ENCODE measurements at places on chromosomes 12 and 14. TPM values are rescaled to one million over a fixed set of nuclear protein-coding genes. Genes with fewer than 3 reads are reported as not detected.

DNA sequence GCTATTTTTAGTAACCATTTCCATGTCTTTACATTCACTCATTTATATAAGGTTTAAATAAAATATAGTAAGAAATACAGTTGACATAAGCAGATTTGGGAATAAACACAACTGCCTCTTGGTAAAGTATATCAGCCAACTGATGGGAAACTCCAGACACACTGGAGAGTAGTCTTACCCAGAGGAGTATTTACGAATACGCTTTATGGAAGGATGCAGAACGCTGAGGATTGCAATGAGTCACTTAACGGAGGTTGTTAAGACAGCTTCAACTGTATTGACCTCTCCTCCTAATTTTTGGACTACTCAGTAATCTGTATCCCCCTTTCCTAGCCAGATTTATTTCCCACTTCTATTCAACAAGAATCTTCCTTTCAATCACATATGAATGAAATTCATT, 6.0 kb downstream of the C2CD5 start:
- no peaks in the 10 kb centered on the region for H3K27me3 ChIP-seq
- H3K36me3 ChIP-seq = peaks cover 59% of the 10 kb centered on the region
- H3K4me3 ChIP-seq = no peak overlapping the region
- peaks cover 55% of the 10 kb centered on the region for H3K4me1 ChIP-seq
- DNase-seq = no peak

DNA sequence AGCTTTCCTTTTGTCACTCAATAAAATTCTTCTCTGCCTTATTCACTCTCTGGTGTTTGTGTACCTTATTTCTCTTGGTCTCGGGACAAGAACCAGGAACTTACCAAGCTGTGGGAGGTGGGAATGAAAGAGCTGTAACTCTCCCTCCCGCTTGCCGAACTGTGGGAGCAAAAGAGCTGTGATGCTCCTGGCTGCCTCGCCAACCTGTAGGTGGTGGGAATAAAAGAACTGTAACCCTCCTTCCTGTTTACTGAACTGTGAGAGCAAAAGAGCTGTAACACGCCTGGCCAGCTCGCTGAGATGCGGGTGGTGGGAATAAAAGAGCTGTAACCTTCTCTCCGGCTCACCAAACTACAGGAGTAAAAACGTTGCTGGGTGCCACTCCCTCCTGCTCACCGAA, 314.1 kb upstream of the LRIG3 start:
- no peak for DNase-seq
- H3K27me3 ChIP-seq = no peaks in the 10 kb centered on the region
- no peak overlapping the region for H3K27ac ChIP-seq
- no peaks in the 10 kb centered on the region for H3K36me3 ChIP-seq
- H3K4me3 ChIP-seq = no peak overlapping the region

Gene LTBP2
- total RNA-seq = 0.05 TPM

DNA sequence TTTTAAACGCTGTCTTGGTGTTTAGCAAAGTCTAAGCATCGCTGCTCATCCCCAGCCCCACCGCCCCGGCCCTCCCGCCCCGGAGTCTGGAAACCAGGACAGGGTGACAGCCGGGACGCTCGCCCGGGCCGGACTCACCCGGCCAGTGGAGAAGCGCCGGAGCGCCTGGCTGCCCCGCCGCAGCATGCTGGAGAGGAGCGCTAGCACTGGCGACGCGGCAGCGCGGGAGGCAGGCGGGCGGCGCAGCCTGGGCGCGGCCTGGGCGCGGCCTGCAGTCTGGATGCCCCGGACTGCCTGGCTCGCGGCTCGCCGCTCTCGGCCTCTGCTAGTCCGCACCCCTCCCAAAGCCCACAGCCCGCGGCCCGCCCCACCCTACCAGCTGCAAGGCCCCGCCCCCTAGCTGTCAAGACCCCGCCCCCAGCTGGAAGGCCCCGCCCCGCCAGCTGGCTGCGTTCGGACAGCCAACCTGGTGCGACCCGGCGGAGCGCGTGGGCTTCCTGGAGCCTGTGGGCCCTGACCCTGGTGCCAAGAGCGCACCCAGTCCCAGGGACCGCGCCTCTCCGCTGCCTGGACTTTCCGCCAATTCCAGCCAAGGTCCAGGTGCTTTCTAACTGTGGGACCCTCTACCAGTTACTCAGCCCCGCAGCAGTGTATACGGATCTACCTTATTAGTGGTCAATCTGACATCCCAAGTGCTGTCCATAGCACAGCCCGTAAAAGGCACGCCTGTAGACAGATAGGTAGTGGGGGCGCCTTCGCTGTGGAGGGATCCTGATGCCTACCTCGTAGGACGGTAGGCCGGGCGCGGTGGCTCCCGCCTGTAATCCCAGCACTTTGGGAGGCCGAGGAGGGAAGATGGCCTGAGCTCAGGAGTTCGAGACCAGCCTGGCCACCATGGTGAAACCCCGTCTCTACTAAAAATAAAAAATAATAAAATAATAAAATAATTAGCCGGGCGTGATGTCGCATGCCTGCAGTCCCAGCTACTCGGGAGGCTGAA, at the start of gene ALDH1L2:
Gene ALDH1L2, minus strand, starts transcription at position 208 of the 1,000 bp plus-strand sequence. Its CDS starts 22 bp downstream, at position 186.
- peaks cover 7% of the 10 kb centered on the region for H3K4me1 ChIP-seq
- H3K36me3 ChIP-seq = no peaks in the 10 kb centered on the region
- H3K27ac ChIP-seq = no peak within 1 kb of the TSS
- DNase-seq = peak; percentile 61

Gene AICDA
- not detected for total RNA-seq

DNA sequence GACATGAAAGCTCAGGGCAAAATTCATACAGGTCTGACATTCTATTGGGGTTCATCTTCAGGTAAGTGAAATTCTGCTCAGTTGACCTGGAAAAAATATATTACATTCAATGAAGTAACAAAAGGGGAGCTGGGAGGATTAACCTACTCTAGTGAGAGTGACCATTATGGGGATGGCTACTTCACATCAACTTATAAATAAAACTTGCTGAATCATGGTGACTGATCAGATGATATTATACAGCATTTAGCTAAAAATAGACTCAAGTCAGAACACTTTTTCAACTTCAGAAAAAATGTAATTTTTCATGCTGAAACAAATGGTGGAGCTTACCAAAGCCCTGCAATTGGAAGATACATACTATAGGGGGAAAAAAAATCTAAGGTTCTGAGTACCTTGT, 800.2 kb downstream of the FSCB start:
- H3K27me3 ChIP-seq = no peaks in the 10 kb centered on the region
- no peaks in the 10 kb centered on the region for H3K36me3 ChIP-seq
- no peaks in the 10 kb centered on the region for H3K4me1 ChIP-seq
- no peak overlapping the region for H3K27ac ChIP-seq
- DNase-seq = no peak

DNA sequence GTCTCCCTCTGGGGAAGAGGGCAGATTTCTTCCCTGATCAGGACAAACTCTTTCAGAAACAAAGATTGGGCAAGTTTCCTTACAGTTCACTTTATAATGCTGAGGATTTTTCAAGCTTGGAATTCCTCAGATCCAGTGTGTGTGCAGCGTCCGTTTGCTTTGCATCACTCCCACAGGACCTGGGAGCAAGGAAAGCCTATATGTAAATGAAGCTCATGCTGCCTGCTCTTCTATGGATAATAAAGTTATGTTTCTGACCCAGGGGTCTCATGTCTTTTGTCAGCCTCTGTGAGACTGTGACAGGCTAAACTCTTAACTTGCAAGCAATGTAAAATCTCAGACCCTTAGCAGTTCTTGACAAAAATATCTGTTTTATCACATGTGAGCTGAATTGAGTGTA, 41.6 kb downstream of the TRHDE start:
- no peak overlapping the region for H3K4me3 ChIP-seq
- no peaks in the 10 kb centered on the region for H3K4me1 ChIP-seq
- no peak overlapping the region for H3K27ac ChIP-seq
- no peak for DNase-seq

DNA sequence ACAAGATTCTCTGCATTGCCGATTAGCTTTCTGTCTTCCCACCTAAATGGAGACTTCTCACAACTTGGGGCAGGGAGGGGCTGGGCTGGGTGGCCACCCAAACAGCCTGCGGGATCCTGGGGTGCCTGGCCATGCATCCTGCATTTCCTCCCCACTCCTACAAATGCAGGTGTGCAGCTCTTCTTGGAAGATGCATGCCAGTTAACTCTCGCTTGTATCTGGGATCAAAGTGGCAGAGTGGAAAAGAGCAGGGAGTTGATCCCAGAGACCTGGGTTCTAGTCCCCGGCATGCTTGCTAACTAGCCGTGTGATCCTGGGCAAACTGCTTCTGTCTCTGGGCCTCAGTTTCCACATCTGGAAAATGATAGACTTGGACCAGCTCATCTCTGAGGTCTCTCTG, 136.6 kb downstream of the TSPAN9 start:
- H3K4me3 ChIP-seq = no peak overlapping the region
- no peaks in the 10 kb centered on the region for H3K4me1 ChIP-seq
- no peak for DNase-seq
- peaks cover 4% of the 10 kb centered on the region for H3K27me3 ChIP-seq
- no peak overlapping the region for H3K27ac ChIP-seq

DNA sequence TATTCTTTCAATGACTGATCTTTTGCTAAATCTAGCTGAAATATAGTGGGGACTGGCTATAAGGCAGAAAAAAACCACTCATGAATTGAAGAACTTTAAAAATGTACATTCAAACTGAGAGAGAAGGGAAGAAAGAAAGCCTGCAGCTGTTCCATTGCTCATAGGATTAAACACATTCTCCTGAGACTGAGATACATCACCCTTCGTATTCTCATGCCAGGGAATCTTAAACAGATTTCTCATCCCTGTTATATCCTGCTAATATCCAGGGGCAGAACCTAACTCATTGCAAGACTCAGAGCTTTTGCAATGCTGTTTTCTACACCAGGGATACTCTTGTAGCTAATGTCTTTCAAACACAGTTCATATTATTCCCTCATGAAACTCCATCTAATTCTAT, 67.2 kb upstream of the ACSS3 start:
- H3K36me3 ChIP-seq = no peaks in the 10 kb centered on the region
- no peak overlapping the region for H3K27ac ChIP-seq
- no peaks in the 10 kb centered on the region for H3K4me1 ChIP-seq
- H3K4me3 ChIP-seq = no peak overlapping the region
- H3K27me3 ChIP-seq = no peaks in the 10 kb centered on the region

- no peaks in the 10 kb centered on the region for H3K27me3 ChIP-seq
- H3K36me3 ChIP-seq = no peaks in the 10 kb centered on the region
- no peak overlapping the region for H3K4me3 ChIP-seq
- H3K4me1 ChIP-seq = no peaks in the 10 kb centered on the region
Observed at GRCh38 chr12:32920506-32921085, 24.0 kb upstream of the PKP2 start.

DNA sequence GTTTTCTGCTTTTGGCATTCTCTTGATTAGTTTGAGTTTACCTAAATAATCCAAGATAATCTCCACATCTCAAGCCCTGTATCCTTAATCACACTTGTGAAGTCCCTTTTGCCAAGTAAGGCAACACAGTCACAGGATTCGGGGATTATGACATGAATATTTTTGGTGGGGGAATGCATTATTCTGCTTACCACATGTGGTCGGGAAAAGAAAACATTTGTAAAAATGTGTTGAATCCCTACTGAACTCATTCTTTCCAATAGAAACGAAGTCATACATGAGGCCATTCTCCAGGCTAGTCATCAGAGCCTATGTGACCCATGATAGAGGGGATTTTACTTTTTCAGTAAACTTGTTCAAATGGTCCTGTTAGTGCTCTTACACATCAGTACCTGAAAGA, 58.5 kb upstream of the PRICKLE1 start:
- no peak for DNase-seq
- H3K4me3 ChIP-seq = no peak overlapping the region
- H3K27me3 ChIP-seq = no peaks in the 10 kb centered on the region
- no peaks in the 10 kb centered on the region for H3K36me3 ChIP-seq
- H3K4me1 ChIP-seq = no peaks in the 10 kb centered on the region
- H3K27ac ChIP-seq = no peak overlapping the region

- no peak overlapping the region for H3K4me3 ChIP-seq
- DNase-seq = no peak
- H3K4me1 ChIP-seq = no peaks in the 10 kb centered on the region
Observed at GRCh38 chr14:27836386-27836785, 930.2 kb upstream of the FOXG1 start.

DNA sequence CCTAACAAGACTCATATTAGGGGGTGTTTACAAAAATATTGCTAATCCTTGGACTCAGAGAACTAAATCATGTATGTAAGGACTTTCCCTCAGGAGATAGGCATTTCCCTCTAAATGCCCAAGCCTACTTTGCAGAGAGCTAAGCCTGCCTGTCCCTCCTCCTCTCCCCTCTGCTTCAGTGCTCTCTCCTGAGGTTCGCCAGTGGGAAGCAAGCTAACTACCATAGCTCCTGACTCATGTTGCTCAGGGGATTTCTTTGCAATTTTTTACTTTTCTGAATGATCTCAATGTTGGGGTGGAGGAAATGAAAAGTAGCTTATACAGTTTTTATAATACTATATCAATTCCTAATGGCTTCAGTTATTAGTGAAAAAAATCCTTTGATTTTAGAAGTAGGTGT, 29.6 kb downstream of the IFT43 start:
- H3K27ac ChIP-seq = no peak overlapping the region
- H3K36me3 ChIP-seq = peaks cover 8% of the 10 kb centered on the region
- H3K27me3 ChIP-seq = no peaks in the 10 kb centered on the region
- no peak overlapping the region for H3K4me3 ChIP-seq

Gene COX14
- 51.6 TPM for total RNA-seq

GRCh38 chr12:1913377-1914113, 4.9 kb downstream of the CACNA2D4 start:
- peaks cover 2% of the 10 kb centered on the region for H3K36me3 ChIP-seq
- peaks cover 5% of the 10 kb centered on the region for H3K27me3 ChIP-seq
- DNase-seq = peak; percentile 18
- no peak overlapping the region for H3K27ac ChIP-seq
- no peak overlapping the region for H3K4me3 ChIP-seq

DNA sequence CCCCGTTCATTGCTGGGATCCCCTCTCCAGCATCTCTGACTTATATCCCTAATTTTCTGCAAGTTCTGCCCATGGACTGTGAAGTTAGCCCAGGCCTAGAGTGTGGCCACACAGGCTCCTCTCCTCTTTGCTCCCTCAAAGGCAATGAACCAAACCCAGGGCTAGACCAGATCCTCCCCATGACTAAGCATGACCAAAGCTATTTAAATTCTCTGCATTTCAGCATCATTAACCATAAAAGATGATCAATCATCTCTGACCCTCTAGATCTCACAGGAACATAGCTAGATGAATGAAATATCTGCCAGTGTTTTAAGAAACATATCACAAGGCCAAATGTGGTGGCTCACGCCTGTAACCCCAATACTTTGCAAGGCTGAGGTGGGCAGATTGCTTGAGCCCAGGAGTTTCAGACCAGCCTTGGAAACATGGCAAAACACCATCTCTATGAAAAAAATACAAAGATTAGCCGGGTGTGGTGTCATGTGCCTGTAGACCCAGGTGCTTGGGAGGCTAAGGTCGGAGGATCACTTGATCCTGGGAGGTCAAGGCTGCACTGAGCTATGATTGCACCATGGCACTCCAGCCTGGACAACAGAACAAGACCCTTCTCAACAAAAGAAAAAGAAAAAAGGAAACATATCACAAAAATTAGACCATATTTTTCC, 2.2 kb upstream of the KRT3 start:
- H3K4me1 ChIP-seq = peaks cover 11% of the 10 kb centered on the region
- peaks cover 11% of the 10 kb centered on the region for H3K27me3 ChIP-seq
- H3K27ac ChIP-seq = no peak overlapping the region
- no peaks in the 10 kb centered on the region for H3K36me3 ChIP-seq
- H3K4me3 ChIP-seq = no peak overlapping the region
- no peak for DNase-seq

All from activated CD8-positive, alpha-beta T cell treated with anti-CD3 and anti-CD28 coated beads, Interleukin-2, amount 10 ng/mL, durations not matched to agents 7 days and 5 days (primary cell).